ENCODE measurements at places on chromosomes 4 and X.

DNA sequence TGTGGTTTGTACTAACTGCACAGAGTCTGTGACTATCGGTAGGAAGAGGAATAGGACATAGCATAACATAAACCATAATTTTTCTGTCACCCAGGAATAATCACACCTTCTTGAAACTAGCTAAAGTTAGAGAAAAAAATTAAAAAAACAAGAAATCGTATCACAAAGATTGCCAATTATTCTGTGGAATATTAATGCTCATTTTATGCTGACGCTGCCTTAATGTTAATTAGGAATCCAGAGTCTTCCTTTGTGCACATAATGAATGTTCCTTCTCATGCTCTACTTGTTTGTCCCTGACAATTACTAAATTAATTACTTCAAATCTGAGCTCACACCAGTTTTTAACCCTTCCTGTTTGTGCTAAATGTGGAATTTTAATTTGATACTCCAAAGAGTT lies 772.7 kb upstream of the EPHA5 start:
- no peak for DNase-seq

- DNase-seq, result no peak
Observed at GRCh38 chr4:161254375-161254774, 909.4 kb downstream of the FSTL5 start.

DNA sequence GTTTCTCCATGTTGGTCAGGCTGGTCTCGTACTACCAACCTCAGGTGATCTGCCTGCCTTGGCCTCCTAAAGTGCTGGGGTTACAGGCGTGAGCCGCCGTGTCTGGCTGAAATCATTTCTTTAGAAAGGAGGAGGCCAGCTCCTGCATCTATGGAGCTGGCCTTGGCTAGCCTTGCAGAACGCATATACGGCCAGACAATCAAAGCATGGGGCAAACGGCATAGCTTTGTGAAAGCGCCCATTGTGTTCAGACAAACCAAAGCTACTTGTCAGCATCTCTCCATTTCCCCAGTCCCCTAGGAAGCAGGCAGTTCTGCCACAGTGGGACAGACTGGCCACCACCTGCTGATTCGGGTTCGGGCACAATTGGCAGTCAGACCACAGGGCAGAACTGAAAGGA lies 48.9 kb upstream of the IQSEC2 start:
- DNase-seq, result no peak

DNA sequence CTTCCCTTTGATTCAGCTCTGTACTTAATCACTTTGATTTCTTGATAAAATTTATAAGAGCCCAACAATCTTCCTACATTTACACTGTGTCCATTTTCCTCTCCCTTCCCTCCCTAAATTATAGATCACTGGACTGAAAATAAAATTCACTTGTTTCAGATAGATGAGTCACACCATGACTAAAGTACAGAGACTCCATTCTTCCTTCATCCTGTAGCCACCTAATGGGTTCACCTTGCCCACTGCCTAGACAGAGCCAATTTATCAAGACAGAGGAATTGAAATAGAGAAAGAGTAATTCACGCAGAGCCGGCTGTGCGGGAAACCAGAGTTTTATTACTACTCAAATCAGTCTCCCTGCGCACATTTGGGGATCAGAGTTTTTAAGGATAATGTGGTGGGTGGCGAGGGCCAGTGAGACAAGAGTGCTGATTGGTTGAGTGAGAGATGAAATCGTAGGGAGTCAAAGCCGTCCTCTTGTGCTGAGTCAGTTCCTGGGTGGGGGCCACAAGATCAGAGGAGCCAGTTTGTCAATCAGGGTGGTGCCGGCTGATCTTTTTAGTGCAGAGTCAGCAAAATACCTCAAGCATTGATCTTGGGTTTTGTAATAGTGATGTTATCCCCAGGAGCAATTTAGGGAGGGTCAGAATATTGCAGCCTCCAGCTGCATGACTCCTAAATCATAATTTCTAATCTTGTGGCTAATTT lies 71.3 kb upstream of the MED14 start:
- no peak for DNase-seq

DNA sequence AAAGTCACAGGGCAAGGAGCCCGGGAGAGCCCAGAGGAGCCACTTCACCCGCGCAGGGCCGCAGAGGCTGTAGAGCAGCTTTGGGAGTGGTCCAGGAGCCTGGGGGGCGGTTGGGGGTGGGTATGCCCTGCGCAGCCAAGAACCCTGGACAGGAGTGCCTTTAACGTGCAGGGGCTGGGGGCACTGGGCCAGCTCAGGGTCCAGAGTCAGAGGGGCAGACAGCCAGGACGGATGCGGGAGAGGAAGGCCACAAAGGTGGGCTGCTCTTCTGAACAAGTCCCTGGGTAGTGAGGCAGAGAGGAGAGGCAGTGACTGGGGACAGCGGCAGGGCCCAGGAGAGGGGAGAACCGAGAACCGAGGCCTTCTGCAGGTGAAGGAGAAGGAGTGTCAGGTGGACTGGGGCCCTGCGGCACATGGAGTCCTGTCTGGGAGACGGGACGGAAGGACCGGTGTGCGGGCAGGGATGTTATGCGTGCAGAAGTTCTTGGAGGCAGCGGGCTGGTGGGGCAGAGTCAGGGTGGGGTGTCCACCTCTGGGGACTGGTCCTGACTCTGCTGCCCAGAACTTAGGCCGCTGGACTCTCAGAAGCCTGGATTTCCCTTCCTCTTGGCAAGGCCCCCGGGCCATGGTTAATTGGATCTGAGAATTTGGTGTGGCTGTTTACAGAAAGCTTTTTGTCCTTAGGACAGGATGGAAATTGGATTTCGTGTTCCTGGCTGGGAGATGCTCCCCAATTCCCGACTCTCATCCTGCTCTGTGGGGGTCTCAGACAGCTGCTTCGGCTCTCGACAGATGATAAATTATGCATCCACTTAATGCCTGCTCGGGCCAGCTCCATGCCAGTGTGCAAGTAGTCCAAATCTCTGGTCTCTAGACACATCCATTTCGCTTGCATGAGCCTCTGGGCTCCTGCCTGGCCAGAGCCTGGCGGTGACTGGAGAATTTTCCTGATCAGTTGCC lies 31.9 kb downstream of the ADRA2C start:
- DNase-seq, result no peak

- DNase-seq, result no peak
Observed at GRCh38 chrX:31227250-31227649, 155.4 kb upstream of the FTHL17 start.

- no peak for DNase-seq
Observed at GRCh38 chrX:116198235-116198634, 27.7 kb downstream of the AGTR2 start.

GRCh38 chr4:88585917-88586316 lies 6.4 kb upstream of the HERC3 start:
- no peak for DNase-seq

DNA sequence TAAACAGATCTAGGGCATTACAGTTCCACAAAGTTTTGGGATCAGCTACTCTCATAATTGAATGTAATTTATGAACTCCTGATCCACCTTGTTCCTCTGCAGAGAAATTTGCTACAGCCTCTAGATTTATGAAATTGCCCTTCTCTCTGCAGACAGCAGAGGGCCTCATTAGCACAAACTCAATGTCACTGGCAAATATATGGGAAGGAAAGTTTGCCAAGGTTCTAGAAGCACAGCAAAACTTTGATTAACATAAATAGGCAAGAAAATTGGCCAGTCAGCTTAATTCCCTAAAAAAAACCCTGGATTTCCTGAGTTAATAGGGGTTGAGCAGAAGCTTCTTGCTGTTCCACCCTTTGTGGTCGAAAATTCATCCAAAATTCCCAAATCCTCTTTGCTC lies 31.5 kb downstream of the PRPS1 start:
- DNase-seq, result no peak

DNA sequence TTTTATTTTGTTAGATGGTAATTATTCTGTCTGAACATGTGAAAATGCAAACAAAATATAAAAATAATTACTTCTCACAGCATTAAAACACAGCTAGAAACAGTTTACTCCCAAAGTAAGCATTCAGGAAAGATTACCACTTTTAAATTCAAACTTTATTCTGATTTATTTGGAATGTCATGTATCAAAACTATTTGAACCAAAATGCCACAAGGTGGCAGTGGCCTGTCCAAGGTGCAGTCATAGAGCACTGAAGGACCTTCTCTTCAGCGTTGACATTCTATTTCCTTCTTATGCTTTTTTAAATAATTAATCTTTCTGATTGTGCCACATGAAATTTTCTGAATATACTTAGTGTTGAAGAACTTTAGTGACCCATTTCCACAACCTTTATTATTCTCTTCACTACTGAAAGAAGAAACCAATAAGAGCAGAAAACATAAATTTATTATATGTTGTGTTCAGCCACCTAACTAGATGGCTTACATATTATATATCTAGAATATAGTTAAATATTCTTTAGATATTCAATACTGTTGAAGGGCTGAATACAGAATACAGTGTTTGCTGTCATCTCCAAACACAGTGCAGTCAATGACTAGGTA lies 283.6 kb downstream of the CFAP299 start:
- DNase-seq, result no peak

- DNase-seq, result no peak
Observed at GRCh38 chrX:126701380-126701779, 118.1 kb upstream of the PRR32 start.

DNA sequence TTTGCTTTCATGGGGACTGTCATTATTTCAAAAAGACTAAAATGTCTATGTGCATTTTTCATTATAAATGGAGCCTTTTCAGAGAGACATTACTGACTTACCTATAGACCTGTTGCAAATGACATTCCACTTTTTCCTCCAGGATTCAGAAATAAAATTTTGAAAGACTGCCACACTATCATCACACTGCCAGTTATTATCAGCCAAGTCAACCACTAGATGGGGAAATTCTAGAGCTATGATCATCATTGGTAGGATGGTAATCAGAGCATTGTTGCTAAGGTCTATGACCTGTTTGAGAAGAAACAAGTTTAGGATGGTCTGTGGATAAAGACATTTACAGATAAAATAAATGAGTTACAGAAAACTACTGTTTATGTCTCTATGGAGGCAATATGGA lies 22.5 kb downstream of the LRRC66 start:
- DNase-seq, result no peak

GRCh38 chr4:53563824-53564223 lies 27.5 kb downstream of the LNX1 start:
- DNase-seq, result peak; percentile 8

DNA sequence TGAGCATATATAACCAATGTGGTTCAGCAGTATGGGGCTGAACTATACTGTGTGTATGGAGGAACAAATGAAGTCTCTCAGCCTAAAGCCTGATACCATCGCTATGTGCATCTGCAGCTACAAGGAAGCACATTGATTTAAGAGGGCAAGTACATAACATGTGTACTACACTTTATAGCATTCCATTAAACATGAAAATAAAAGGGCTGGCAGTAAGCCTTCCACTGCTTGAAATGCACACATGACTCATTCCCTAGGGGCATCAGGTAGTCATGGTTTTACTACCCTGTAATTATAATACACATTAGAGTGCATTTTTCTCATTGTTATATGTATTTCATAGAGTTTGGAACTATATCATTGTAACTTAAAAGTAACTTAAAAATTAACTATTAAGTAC lies 51.2 kb downstream of the SMARCA1 start:
- DNase-seq, result no peak

DNA sequence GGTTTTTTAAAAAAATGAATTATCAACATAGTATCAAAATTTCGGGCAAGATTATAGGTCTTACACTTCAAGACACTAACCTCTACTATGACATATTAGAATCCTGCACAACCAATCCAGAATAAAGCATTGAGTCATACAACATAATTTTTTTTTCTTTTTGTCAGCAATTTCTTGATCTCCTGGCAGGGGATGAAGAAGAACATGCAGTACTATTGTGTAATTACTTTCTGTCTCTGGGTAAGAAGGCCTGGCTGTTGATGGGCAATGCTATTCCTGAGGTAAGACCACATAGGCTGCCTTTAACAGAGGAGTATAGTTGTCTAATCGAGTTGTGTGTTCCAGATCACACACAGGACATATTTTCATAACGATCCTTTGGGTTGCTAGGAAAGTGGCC lies 67.5 kb downstream of the FBXL5 start:
- DNase-seq, result no peak

DNA sequence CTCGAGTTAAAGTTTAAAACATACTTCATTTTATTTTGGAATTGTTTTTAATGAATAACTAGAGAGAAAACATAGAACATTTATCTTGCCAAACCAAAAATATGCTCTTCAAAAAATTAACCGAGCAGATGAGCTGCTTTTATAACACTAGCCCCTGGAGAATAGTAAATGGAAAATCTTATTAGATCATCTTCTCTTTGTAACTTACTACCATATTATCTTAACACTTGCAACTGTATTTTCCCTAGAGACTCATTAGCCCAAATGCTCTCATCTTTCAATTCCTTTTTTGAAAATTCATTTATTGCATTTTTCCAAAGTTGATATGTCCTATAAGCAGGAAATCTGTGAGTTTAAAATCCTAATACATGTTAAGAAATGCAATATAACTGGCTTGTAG lies 143.3 kb downstream of the CAMK2D start:
- DNase-seq, result no peak

DNA sequence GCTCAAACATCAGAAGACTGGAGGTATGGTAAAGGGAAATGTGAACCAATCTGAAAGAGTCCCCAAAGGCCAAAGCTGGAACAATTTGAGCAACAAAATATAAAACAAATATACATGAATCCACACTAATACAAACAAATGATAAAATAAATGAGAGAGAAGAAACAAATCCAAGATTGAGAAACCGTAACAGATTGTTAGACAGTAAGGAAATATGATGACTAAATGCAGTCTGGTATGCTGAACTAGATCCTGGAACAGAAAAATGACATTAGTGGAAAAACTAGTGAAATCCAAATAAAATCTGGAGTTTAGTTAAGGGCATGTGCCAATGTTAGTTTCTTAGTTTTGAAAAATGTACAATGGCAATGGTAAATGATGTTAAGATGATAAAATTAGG lies 15.9 kb downstream of the PPA2 start:
- no peak for DNase-seq

DNA sequence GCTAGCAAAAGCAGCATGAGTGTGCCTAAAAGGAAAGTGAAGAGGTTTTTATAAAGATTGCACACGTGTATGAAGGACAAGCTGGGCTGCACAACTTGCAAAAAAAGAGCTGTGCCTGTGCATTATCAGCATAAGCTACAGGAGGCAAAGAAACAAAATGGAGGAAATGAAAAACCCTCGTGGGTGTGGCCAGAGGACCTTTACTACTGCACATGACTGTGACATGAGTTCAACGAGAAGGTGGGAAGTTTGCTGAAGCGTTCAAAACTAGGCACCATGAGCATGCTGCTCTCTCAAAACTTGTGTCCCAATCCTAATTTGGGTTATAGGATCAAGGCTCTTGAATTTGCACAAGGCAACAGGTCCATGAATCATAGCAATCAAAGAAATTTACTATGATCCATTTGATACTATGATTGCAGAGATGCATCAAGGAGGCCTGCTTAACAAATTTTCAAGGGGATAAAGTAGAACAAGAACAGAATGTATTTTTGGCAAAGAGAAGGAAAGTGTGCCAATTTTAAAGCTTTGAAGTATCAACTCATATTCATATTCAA lies 38.1 kb upstream of the CXorf38 start:
- no peak for DNase-seq

- no peak for DNase-seq
Observed at GRCh38 chr4:103482893-103483292, 236.9 kb downstream of the TACR3 start.
